Tongue (tissue), 3 donors: ENCODE measurements at places on chromosomes 2 and 18.

- peak; percentile 65 for DNase-seq
Observed at GRCh38 chr2:95062242-95063085, 37.0 kb downstream of the MAL start.

DNA sequence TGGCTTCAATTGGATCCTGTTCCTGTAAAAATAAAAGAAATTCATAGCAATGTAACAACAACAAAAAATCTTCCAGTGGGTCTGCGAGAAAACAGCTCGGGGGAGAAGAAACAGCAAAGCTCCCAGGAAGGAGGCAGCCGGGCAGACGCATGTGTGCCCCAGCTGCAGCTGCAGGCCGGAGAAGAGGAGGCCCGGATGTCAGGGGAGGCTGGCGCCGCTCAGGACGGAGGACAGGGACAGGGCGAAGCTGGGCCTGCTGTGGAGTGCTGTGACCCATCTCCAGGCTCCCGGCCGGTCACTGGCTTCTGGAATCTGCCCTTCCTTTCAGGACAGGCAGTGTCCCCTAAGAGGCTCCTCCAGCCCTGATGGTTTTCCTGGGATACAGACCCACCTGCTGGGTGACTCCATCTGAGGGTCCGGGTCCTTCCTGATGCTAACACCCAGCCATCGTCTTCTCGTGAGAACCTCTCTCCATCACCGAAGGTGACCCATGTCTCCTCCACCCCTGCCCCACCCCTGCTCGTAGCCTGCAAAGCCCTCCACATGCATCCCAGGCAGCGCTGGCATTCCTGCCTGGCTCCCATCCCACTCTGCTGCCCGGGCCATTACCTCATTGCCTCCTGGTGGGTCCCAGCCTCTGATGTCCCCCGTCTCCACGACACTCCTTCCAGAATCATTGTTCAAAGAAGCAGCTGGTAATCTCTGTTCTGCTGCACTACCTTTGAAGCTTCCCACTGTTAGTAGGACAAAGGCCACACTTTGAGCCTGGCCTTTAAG lies 145.4 kb upstream of the TWIST2 start:
- no peak for DNase-seq

- DNase-seq: no peak
Observed at GRCh38 chr2:163990101-163990500, 254.3 kb upstream of the FIGN start.

- DNase-seq: no peak
Observed at GRCh38 chr2:126934809-126935208, 36.1 kb downstream of the TEX51 start.

DNA sequence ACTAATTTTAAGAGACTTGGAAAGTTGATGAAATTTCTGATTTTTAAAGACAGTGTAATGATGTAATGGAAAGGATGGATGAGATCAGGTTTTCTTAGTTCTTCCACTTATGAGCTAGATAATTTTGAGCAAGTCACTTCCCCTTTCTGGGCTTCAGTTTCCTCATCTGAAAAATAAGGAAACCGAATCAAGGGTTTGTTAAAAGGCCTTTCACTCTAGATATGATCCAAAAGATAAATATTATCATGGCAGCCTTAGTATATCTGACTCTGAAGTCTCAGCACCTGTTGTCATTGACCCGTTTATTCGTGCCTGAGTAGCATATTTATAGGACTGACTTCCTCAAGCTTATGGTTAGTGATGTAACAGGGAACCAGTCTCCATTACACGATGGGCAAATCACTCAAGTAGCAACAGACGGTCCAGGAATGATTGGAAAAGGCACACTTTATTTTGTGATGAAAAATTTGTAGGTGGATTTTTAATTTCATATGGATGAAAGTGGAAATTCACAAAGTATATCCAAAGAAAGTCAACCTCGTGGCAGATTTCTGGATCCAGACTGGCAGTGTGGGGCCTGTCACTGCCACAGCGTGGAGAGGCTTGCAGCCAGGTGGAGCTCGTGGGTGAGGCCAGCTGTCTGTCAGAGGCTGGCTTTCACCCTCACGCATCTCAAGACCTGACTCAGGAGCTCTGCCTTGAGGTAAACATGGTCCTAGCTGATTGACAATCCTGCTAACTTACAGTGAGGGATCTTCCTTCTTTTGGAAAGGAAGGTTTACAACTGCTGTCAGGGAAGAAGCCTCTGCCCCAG lies 137.9 kb upstream of the CXCR4 start:
- no peak for DNase-seq

- DNase-seq: peak; percentile 56
Observed at GRCh38 chr2:102258025-102258385, 53.4 kb upstream of the IL1RL1 start.

- DNase-seq: peak; percentile 79
Observed at GRCh38 chr2:213152065-213152794, 818 bp upstream of the IKZF2 start.

- no peak for DNase-seq
Observed at GRCh38 chr2:29478641-29479040, 363.4 kb downstream of the CLIP4 start.
